SW 1271 (cell line): ENCODE measurements at places on chromosomes 5 and 9.

- no peak for DNase-seq
These were observed 10.0 kb upstream of the CAMK4 start for GRCh38 chr5:111214052-111214742.

DNA sequence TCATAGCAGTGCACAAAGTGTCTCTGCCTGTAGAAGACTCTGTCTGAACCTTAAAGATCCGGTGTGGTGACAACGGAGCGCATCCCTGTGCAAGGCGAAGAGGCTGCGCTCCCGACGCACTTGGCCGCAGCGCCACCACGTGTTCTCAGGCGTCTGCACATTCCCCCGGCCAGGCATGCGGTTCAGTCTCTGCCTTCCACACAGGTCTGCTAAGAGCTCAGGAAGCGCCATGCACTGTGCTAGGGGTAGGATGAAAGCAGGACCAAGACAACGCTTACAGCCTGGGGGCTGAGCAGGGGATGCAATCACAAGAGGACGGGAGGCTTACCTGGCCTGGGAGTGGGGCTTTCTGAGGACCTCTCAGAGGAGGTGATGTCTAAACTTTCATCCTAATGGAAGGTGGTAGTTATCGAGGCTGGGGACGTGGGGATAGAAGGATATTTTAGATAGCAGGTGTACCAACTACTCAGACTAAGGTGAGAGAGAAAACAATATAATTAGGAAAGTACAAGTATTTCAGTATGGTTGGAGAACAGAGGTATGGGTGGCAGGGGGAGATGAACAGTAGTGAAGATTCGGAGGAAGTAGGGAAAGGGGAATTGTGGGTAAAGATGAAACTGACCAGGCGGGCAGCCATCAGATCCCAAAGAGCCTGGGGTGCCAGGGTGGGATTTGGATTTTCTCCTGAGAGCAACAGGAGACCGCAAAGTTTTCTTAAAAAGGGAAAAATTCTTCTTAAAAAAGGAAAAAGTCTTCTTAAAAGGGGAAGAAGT lies 13.3 kb downstream of the CAPSL start:
- DNase-seq, result peak; percentile 73

GRCh38 chr9:122314165-122314564 lies 49.5 kb downstream of the MRRF start:
- no peak for DNase-seq

- no peak for DNase-seq
These were observed 384.7 kb downstream of the BNC2 start for GRCh38 chr9:16485575-16486321.

- DNase-seq, result no peak
These were observed 70.8 kb downstream of the SERINC5 start for GRCh38 chr5:80185095-80185494.

DNA sequence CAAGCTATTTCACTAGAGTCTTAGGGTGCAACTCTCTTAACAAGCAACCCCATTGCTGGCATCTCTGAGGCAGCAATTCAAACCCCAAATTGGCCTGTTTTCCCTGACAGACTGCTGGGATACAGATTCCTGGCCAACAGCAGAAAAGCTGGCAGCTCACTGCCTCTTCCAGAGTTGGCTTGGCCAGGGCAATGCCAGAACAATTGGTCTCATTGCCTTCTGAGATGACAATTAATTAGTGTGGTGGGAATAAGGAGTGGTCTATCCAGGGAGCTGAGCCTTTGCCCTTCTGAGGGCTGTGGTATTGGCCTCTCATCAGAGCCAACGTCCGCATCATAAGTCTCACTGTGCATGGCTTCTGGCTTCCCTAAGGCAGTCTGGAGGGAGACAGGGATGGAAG lies 183.2 kb downstream of the GNAQ start:
- DNase-seq, result no peak

GRCh38 chr9:82582693-82583092 lies 480.2 kb downstream of the RASEF start:
- no peak for DNase-seq

- DNase-seq, result no peak
These were observed 29.7 kb upstream of the FAM169A start for GRCh38 chr5:74895906-74896305.

DNA sequence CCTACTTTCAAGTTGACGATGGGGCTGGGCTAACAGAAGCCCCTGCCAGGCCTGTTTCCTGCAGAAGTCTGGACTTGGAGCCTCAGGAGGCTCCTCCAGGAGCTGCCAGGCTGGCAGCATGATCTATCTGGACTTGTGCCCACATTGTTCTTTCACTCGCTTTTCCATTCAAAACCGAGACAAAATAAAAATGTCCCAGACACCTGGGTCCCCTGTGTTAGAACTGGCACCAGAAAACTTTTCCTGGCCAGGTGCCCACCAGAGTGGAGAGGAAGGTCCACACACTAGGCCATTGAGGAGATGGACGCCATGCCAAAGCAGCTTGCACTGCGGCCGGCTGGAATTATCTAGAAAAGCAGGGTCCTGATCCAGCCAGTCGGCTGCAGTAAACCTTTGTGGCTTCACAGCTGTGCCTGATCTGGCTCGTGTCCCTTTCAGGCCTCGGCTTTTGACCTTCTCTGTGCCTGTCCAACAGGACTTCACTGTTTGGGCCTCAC lies 78.2 kb downstream of the GCNT1 start:
- no peak for DNase-seq

- DNase-seq, result no peak
These were observed 1.1 kb downstream of the PLPP6 start for GRCh38 chr9:4662989-4663792.

DNA sequence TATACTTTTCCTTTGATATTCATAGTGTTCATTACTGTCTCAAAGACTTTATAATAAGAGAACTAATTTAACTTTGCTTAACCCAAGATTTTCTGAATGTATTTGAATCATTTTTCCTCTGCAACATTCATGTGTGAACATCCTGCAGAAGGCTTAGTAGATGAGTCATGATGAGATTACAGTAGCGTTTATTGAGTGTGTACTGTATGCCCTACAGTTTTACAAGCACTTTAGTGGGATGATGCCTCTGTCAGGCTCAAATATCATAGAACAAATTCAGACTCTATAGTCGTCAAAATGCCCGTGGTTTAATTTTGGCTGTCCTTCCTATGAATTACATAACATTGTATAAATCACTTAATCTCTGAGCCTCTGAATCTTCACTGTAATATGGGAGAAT lies 41.2 kb downstream of the FYB1 start:
- DNase-seq, result no peak

GRCh38 chr9:127419348-127419747 lies 4.8 kb upstream of the ZNF79 start:
- DNase-seq, result no peak

DNA sequence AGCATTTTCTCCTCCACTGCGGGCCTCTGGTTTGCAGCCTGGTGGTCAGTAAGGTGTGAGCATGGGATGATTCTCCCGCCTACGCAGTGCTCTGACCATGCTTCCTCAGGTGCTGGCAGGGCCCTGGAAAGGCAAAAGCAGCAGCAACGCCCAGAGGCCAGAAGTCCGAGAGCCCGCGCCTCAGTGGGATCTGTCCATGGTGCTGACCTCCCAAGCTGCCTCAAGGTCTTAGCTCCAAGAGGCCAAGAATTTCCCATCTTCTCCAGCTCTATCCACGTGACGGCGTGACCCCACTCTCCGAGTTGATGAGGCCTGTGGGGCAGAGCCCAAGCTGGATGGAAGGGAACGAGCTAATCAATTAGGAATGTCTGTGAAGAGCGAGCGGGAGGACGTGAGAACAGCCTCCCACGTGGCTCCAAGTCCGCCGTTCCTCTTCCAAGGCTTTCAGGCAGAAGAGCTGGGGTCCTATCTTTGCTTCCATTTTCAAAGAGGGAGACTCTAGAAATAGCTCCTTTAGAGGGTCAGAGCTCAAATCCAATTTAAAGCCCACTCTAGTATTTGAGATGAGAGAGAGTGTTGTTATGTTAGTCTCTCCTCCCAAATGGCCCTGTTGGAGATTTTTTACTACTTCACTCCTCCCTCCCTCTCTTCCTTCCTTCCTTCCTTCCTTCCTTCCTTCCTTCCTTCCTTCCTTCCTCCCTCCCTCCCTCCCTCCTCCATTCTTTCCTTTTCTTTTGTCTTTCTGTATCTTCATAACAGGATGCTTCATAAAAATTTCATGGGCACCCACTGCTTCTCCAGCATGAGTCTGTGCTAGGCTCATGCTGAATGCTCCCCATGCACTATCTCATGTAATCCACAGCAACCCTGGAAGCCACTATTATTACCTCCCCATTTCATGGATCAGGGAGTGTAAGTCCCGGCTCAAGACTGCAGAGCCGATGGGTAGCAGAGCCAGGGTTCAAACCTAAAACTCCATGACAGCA lies 69.3 kb downstream of the OLFM1 start:
- no peak for DNase-seq

DNA sequence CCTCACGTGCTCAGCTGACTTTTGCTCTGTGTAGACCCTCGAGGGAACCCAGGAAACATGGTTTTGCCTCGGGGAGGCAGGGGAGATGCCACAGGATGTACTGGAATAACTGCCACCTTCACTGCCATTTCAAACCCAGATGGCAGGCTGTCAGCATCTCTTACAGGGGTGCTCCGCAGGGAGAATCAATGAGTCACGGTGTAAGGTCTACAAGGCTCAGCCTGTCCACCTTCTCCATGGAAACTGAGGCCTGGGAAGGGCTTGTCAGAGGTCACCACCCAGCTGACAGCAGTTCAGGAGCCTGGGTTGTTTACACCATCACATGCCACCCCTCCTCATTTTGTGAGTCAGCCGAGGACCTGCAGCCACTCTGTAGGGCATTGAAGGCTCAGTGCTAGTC lies 30.8 kb downstream of the DAB2IP start:
- DNase-seq, result no peak

DNA sequence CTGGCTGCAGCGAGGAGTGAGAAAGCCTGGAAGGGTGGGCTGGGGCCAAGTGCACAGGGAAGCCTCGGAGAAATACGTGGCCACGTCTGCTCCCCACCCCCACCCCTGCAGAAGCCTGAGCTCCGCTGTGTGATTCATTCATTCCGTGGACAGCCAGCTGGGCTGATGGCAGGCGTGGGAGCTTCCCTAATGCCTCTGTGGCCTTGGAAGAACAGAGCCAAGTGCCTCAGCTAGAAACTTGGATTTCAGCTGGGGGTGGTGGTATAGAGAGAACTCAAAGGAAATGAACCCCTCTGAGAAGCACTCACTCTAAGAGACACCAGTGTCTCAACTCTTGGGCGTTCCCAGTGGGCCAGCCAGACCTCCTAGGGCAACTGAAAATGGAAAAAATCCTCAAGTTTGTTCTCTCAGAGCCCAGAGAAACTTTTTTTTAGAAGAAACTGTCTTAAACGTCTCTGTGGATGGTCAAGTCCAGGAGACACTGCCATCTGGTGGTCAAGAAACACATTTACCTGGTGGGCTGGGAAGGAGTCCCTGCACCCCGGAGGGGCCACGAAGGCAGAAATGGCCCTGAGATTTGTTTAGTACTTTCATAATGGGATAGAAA lies 18.0 kb downstream of the ATOX1 start:
- DNase-seq, result peak; percentile 83

DNA sequence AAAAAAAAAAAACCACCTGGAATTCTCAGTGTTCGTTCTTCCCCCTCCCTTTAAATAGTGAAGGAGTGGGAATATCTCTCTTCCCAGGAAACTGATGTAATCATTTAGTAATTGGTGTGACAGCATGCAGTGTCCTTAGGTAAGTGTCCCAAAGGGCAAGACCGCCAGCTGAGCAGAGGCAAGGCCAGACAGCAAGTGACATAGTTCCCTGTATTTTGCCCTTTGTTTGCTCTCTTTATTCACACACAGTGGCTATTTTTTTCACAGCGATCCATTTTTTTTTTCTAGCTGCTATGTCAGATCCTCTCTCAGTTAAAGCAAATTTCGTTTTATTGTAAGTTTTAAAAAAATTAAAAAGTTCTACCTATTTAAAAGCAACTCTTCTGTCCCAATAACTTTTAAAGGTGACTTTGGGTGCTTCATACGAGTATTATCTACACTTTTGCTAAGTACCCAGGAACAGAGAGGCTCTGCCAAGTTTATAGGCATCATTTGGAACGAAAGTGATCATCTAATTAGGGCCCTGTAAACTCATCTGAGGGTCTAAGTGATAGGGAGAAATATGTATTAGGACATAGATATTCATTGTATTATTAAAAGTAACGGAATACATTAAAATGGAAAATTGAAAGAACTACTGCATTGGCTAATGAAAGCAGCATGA lies 98.2 kb upstream of the ALDH1A1 start:
- DNase-seq, result no peak

- no peak for DNase-seq
These were observed 428.7 kb downstream of the GABRG2 start for GRCh38 chr5:162496100-162496808.

- DNase-seq, result peak; percentile 3
These were observed 822 bp downstream of the DENND4C start for GRCh38 chr9:19231126-19231903.

DNA sequence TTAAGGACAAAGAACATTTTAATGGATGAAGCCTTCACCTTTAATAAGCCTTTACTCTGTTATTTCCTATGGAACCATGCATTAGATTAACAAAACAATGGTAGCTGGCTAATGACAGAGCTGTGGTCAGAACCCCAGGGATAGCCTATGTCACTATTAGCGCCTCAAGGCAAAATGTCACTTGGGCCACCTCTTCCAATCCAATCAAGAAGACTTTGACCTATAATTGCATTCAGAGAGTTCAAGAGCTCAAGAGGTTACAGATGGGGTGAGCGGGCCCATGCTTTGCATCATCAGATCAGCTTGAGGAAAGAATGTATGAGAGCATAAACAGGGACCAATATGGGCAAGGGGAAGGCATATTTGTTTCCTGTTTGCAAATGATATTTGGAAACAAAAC lies 425.1 kb downstream of the ARHGEF28 start:
- DNase-seq, result no peak

DNA sequence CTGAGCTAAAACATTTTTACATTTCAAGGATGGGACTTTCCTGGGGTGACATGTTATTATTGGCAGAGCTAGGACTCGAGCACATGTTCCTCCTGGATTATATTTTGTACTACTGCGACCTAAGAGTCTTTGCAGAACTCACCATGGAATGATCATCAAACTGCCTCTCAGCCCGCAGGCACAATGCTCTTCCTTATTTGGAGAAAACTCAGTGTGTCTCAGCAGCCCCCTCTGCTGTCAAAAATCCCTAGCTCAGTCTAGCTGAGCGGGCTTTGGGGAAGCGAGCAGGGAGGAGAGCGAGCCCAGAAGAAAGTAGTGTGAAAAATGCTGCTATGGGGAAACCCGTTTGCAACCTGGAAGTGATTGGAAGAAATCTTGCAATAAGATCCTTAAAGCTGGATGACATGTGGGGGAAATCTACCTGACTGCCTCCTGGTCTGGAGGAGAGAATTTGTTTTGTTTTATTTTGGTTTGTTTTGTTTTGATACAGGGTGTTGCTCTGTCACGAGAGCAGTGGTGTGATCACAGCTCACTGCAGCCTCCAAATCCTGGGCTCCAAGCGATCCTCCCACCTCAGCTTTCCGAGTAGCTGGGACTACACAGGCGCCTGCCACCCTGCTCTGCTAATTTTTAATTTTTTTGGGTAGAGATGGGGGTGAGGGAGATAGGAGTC lies 89.9 kb upstream of the CLINT1 start:
- peak; percentile 85 for DNase-seq

- no peak for DNase-seq
These were observed 190.8 kb upstream of the RASA1 start for GRCh38 chr5:87076931-87077330.
